ENCODE measurements at places on chromosomes 7 and 10. TPM values are rescaled to one million over a fixed set of nuclear protein-coding genes. Genes with fewer than 3 reads are reported as not detected.

SKIDA1 gene
- total RNA-seq: not detected

PKD2L1 gene
- total RNA-seq: not detected

C10orf90 gene
- total RNA-seq: not detected

LEP gene
- total RNA-seq: 10.8 TPM

SPDYE1 gene
- total RNA-seq: not detected

UNC5B gene
- total RNA-seq: 51.3 TPM

PDK4 gene
- total RNA-seq: 134 TPM

GIMAP1 gene
- total RNA-seq: 2.0 TPM

EPHB4 gene
- total RNA-seq: 95.5 TPM

TRPV6 gene
- not detected for total RNA-seq

GBX1 gene
- total RNA-seq: not detected

CALHM3 gene
- not detected for total RNA-seq

TMEM196 gene
- not detected for total RNA-seq

SHH gene
- 1.1 TPM for total RNA-seq

PIK3AP1 gene
- total RNA-seq: 6.4 TPM

SLC13A1 gene
- total RNA-seq: not detected

HOXA11 gene
- 6.4 TPM for total RNA-seq

CDK1 gene
- total RNA-seq: not detected

HTR7 gene
- total RNA-seq: not detected

ASNS gene
- total RNA-seq: 4.9 TPM

DNAJB9 gene
- 4.9 TPM for total RNA-seq

KEL gene
- 0.37 TPM for total RNA-seq

TRIM4 gene
- 20.9 TPM for total RNA-seq

MKX gene
- total RNA-seq: not detected

NKX1-2 gene
- not detected for total RNA-seq

SFRP5 gene
- 7.0 TPM for total RNA-seq

ASAH2 gene
- total RNA-seq: 0.75 TPM

SCIN gene
- total RNA-seq: 107 TPM

TEX47 gene
- total RNA-seq: not detected

ENTPD1 gene
- total RNA-seq: 5.1 TPM

SPDYE8 gene
- total RNA-seq: not detected

RRP12 gene
- 12.3 TPM for total RNA-seq

NPTX2 gene
- total RNA-seq: 3.4 TPM

C7orf57 gene
- total RNA-seq: not detected

KCNMA1 gene
- 68.4 TPM for total RNA-seq

ANKRD22 gene
- 12.2 TPM for total RNA-seq

FFAR4 gene
- 10.9 TPM for total RNA-seq

MRLN gene
- not detected for total RNA-seq

Data from transverse colon (tissue), 4 donors.